ENCODE measurements at places on chromosomes 13 and 19.

DNA sequence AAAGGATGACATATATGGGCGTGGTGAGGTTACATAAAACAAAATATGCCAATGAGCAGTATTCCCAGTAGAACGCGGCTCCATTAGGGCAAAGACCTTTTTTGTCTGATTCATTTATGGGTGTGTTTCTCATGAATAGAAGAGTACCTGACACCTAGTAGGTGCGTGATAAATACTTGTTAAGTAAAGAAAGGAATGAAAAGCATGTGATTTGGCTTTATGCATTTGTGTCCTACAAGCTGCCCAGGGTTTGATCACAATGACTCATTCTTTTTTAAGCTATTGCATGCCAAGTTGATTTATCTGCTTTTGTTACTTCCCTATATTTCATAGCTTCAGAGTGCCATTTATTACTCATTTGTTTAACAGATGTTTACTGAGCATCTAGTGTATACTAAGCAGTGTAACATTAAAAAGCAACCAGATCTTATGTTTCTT lies 19.1 kb upstream of the KCTD4 start:
- DNase-seq = no peak

- no peak for DNase-seq
Observed at GRCh38 chr19:4136680-4137088, 12.8 kb upstream of the MAP2K2 start.

DNA sequence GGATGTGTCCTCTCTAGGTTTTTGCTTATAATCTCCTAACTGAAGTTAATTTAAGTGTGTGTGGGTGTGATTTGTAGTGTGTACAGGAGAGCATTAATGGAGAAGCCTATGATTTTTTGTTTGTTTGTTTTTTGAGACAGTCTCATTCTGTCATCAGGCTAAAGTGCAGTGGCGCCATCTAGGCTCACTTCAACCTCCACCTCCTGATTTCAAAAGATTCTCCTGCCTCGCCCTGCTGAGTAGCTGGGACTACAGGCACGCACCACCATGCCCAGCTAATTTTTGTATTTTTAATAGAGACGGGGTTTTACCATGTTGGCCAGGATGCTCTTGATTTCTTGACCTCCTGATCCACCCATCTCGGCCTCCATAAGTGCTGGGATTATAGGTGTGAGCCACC lies 20.6 kb downstream of the ZNF701 start:
- no peak for DNase-seq

DNA sequence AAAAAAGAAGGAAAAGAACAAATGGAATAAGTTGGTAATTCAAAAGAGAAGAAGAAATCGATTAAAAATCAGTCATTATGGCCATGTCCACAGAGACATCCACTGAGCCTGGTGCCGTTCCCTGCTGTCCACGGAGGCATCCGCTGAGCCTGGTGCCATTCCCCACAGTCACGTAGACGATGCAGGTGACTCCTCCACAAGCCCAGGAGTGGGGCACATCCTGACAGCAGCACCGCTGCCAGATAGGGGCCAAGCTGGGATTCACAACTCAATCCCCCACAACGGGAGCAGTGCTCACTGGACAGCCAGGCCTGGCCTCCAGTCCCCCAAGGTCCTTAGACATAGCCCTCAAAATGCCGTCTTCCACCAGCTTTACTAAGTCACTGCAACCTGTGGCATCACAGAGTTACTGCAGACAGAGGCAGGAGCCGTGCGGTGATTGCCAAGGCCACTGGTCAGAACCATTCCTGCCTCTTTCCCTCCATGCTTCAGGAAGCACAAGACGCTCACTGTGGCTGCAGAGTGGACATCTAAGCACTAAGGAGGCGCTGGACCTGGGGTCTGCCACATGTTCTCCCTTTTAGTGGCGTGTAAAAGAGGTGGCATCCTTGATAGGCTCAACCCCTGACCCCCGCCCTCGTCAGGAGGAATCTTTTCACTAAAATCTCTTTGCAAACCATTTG lies 131.5 kb upstream of the SPACA7 start:
- DNase-seq = peak; percentile 82

- DNase-seq = no peak
Observed at GRCh38 chr13:28316129-28316528, 177.8 kb downstream of the PAN3 start.

- no peak for DNase-seq
Observed at GRCh38 chr13:23859455-23859854, 29.7 kb downstream of the MIPEP start.

- no peak for DNase-seq
Observed at GRCh38 chr13:33497146-33497845, 211.7 kb upstream of the STARD13 start.

- no peak for DNase-seq
Observed at GRCh38 chr13:39302820-39303219, 264.6 kb downstream of the NHLRC3 start.

DNA sequence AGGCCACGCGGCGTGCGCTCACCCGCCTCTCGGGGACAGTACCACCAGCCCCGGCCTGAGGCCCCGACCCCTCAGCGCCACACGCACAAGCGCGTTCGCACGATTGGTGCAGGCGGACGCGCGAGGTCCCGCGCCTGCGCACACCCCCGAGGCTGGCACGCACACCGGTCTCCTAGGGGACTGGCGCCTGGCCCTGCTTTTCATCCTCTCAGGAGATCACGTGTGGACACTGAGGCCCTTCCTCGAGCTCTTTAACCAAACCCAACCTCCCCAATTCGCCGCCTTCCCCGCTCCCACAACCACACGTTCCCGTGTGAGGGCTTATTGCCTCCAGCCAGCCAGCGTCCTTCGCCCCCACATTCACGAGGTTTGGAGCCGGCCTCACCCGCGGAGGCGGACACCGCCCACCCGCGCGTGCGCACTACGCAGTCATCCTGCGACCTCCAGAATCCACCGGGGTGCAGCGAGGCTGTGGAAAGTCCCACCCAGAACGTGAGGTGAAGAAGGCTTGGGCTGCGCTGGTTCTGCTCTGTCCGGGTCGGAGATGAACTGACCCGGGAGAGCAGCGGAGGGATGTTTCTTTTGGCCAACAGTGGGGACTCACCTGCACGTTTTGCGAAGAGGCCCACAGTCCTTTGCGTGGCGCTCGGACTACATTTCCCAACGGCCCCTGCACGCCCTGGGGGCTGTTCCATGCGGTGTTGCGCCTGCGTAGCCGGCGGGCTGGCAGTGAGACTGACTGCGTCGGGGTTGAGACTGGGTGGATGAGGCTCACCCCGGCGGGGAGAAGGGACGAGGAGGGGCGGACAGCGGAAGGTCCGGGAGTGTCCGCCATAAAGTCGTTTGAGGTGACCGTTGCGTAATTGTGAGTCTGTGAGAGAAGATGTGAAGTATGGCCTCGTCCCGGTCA lies 539 bp upstream of the ZNF667 start:
- DNase-seq = no peak

DNA sequence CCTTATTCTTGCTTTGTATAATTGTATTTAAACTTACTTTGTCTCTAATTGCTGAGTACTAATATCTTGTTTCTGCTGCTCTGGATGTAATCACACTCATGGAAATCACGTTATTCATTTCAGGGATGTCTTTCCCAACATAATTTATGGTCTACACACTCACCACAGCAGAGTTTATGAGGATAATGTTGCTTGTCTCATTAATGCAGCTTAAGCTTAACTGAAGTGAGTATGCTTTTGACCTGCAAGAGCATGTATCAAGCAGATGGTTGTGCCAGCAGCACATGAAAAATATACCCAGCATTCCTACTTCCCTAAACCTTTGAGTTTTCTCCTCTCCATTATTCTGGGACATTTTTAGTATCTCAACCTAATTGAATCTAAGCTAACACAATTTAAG lies 1080.9 kb downstream of the SLITRK5 start:
- no peak for DNase-seq

All from osteocyte (in vitro differentiated cells).